ENCODE measurements at places on chromosomes 11 and 22.

GRCh38 chr11:84865257-84865656, 761.9 kb downstream of the DLG2 start:
- DNase-seq = no peak

- no peak for DNase-seq
These were observed 7.0 kb downstream of the SYTL2 start for GRCh38 chr11:85803920-85804319.

GRCh38 chr22:40387746-40388145, 17.4 kb downstream of the SGSM3 start:
- no peak for DNase-seq

DNA sequence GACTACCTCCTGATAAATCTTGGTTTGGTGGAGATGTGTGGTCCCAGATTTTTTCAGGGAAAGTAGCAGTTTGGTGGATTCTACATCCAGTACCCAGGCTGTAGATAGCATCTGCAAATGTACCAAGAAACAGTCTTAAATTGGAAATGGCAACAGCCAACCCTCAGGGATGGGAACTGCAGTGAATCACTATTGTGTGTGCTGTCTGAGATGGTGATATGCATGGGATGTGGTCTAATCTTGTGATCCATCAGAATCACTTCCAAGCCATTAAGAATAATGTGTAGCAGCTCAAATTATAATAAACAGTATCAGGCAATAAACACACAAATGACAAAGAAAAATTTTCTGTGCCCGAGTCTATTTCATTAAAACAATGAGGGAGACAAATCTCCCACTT, 3.4 kb downstream of the OLFML1 start:
- no peak for DNase-seq

DNA sequence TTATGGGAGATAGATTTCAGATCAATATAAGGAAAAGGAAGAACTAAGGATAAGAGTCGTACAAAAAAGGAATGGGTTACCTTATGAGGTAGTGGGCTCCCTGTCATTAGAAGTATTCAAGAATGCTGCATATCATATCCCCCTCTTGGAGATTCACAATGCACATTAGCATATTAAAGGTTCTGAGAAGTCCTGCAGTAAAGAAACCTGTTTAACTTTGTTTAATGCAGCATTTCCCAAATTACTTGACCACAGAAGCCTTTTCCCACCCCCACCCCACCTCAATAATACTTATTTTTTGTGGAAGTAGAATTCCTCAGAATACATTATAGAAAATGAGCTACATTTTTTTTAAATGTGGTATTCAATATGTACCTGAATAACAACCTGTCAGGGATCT, 30.9 kb downstream of the PHF21A start:
- no peak for DNase-seq

DNA sequence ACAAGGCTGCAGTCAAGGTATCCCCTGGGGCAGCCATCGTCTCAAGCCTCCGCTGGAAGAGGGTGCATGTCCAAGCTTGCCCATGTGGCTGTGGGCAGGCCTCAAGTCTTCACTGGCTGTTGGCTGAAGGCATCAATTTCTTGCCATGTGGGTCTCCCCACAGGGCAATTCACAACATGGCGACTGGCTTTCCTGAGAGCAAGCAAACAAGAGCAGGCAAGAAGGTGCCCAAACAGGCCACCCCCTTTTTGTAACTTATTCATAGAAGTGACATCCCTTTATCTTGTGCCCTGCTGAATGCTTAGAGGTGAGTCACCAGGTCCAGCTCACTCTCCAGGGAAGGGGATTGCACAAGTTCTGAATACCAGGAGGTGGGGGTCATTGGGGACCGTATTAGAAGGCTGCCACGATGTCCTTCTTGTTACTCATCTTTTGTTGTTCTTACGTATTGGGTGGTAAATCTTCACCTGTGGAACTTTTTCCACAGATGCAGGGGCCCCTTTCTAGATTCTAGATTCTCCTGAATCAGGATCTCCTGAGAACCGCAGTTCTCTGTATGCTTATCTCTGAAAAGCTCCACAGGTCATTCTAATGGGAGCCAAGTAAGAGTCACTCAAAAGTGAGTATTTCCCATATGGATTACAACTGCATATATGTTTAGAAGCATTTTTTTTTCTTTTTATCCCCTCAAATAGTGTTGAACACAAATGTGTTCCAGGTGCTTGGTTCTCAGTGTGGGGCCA, 44.2 kb upstream of the MICAL2 start:
- no peak for DNase-seq

DNA sequence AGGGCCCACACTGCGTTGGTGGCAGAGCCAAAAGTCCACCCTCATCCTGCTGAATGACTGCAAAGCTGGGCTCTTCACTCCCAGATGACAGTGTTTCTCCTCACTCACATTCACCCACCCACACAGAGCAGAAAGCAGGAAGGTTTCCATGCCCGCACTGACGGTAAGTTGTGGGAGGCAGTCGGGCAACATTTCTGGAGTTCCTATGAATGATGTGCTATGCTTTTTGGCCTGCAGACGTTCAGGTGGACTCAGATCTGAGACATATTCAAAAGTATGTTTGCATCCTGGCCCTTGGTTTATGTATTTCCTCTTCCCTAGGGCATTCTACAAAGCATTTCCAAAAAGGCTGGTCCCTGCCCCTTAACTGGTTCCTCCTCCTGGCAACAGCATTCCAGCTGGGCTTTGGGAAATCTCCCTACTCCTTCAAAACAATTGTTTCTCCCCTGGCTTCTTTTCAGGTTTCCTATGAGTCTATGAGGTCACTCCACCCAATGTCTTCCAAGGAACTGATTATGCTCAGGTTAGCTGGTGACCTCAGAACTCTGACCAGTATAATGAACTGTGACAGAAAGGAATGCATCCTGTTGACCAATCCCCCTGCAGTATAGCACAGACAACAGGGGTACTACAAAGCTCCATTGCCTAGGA, 36.4 kb downstream of the PACSIN2 start:
- no peak for DNase-seq

GRCh38 chr11:3160252-3161031, 4.7 kb downstream of the OSBPL5 start:
- DNase-seq = no peak

DNA sequence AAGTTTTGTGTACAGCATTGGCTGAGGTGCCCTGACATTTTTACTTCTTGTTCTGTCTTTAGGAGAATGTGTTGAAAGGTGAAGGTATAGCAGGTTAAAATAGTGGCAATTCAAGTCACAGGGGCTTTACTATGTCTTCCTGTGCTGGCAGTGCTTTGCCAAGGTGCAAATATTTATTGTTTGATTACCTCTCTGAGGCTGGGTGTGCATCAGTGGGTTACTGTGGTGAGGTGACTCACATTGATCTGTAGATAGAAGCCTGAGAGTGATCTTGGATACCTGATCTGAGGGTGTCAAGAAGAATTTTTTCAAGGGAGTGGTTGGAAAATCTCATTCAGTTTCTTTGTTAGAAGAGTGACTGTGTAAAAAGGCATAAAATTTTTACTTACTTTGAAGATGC, 90.0 kb downstream of the ARHGAP42 start:
- DNase-seq = no peak

- no peak for DNase-seq
These were observed 18.6 kb downstream of the TREH start for GRCh38 chr11:118660681-118661424.

DNA sequence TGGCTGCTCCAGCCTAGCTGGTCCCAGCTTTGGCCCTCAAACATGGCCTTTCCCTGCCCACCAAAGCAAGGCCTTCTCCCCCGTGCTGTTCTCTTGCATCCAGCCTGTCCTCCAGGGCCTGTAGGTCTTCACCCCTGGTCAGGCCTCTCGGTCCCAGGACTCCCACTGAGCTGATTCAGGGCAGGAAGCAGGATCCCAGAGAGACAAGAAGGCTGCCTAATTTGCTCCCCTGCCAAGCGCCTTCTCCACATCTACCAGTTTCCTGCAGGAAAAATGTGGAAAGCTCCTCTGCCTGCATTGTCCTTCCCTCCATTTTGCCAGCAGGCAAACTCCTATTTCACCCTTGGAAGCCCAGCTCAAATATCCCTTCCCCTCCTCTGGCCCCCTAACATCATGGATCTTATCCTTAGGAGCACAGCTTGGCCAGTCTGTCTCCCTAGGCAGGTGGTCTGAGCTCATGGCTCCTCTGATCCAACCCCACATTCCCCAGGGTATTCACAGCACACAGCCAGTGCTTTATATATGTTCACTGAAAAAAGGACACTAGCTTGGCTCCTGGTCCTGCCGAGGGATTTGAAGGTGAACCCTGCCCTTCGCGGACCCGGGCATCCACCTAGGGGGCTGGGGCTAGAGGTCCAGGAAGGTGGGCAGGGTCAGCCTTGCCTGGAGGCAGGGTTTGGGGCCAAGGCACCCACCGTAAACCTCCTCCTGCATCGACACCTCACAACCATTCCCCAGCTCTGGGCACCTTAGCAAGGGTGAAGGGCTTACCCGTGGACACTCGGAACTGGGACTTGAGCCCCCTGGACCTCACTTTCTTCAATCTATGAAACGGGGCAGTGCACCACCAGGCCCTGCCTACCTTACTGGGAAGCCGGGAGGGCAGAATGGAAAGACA, 968 bp downstream of the RHBDD3 start:
- DNase-seq = no peak

- no peak for DNase-seq
These were observed 46.2 kb downstream of the SHANK2 start for GRCh38 chr11:71206186-71206585.

- DNase-seq = no peak
These were observed 8.6 kb downstream of the DNHD1 start for GRCh38 chr11:6505577-6506240.

- DNase-seq = peak; percentile 92
These were observed at the start of the genes EWSR1 and RHBDD3 for GRCh38 chr22:29267858-29268510. EWSR1 (plus strand) TSS chr22:29268268; CDS start chr22:29268337, 69 bp downstream. RHBDD3 (minus strand) TSS chr22:29267981; CDS start chr22:29265626, 2,355 bp downstream.

DNA sequence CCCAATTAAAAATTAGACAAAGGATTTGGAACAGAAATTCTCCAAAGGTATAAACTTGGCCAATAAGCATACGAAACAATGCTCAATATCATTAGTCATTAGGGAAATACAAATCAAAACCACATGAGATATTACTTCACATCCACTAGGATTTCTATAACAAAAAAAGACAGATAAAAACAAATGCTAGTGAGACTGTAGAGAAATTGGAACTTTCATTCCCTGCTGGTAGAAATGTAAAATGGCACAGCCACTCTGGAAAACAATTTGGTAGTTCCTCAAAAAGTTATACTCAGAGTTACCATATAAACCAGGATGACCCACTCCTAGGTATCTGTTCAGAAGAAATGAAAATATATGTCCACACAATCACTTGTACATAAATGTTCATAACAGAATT, 71.6 kb downstream of the RPL27A start:
- no peak for DNase-seq

- no peak for DNase-seq
These were observed 534.3 kb downstream of the ETS1 start for GRCh38 chr11:128052912-128053641.
